ENCODE measurements at places on chromosomes 2 and 18. TPM values are rescaled to one million over a fixed set of nuclear protein-coding genes. Genes with fewer than 3 reads are reported as not detected.

Gene RBFA
- total RNA-seq = 18.6 TPM

Gene MAPK4
- not detected for total RNA-seq

Gene IL18RAP
- not detected for total RNA-seq

Gene UGP2
- total RNA-seq = 168 TPM

Gene ZBTB14
- 6.0 TPM for total RNA-seq

Gene RAPGEF4
- 1.3 TPM for total RNA-seq

Gene PAX3
- total RNA-seq = not detected

Gene ARHGAP25
- total RNA-seq = 1.8 TPM

Gene STARD6
- total RNA-seq = not detected

Gene SLC30A3
- total RNA-seq = not detected

Gene CFAP53
- total RNA-seq = under 0.01 TPM

Gene TUBA4B
- total RNA-seq = not detected

Gene NAT8
- not detected for total RNA-seq
